Left kidney (tissue), 8 donors: ENCODE measurements at places on chromosomes 7 and 10.

GRCh38 chr7:2450198-2451107 lies 25.7 kb downstream of the GRIFIN start:
- DNase-seq: no peak

- DNase-seq: no peak
These were observed 433.6 kb downstream of the GRM8 start for GRCh38 chr7:126819197-126819484.

DNA sequence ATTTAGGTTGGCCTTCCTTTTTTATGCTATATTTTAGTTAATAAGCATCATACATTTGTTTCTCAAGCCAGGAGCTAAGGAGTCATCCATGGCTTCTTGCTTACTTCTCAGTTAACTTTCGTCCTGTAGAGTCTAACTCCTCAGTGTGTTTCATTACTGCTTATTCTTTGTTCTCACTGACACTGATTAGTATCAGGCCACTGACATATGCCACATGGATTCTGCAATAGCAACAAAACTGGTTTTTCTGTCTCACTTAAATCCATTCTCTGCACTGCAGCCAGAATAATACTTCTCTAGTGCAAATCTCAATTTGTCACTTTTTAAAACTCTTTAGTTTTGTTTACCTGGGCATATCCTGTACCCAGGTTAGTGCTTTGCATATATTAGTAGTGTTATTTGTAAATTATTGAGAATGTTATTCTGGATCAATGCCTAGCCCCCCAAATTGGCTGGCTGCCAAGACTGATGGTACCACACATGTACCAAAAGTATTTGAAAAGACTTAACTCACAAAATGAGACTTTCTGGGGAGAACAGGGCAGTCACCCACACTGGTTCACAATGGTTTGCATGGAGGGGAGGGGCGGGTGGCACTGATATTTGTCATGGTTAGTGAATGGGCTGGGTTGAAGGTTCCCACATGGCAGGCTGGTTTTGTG lies 79.1 kb downstream of the CCSER2 start:
- DNase-seq: no peak

DNA sequence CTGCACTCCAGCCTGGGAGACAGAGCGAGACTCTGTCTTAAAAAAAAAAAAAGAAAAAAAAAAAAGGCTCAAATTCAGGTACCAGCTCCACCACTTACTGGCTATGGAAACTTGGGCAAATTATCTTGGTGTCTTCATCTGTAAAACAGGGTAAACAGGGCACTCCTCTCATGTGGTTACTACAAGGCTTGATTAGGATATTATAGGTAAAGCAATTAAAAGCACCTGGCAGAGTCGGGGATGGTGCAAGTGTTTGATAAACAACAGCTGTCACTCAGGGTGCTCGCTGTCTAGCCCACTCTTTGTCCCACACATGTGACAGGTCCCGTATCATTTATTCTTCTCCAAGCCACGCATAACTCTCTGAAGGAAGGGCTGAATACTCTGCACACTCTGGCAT lies 96.9 kb downstream of the SORBS1 start:
- no peak for DNase-seq

DNA sequence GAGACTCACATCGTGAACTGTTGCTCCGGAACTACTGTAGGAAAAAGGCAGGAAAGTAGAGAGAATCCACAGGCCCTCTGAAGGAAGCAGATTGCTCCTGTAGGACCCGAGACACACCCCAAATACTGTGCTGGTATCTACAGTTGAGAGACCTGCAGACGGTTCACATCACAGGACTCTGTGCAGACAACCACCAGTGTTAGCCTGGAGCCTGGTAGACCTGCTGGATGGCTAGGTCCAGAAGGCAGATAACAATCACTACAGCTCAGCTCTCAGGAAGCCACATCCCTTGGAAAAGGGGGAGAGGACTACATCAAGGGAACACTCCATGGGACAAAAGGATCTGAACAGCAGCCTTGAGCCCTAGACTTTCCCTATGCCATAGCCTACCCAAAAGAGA lies 311.8 kb upstream of the PRKCQ start:
- no peak for DNase-seq

- DNase-seq: no peak
These were observed 340.6 kb upstream of the NRP1 start for GRCh38 chr10:33674986-33675599.

- no peak for DNase-seq
These were observed 195.6 kb upstream of the CSTF2T start for GRCh38 chr10:51894771-51895578.

DNA sequence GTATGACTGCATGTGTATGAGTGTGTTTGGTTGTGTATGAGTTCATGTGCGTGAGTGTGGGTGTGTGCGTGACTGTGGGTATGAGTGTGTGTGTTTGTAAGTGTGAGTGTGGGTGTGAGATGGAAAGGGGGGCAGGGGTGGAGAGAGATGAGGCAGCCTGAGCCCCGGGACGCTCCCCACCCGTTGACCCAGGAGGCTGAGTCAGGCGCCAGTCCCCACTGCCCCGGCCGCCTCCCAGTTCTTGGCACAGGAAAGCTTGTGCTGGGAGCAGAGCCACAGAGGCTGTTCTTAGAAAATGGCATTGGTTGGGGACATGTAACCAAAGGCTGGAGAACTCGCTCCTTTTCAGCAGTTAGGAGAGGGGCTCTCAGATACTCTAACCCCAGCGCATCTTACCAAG lies 27.8 kb upstream of the NUB1 start:
- DNase-seq: no peak

DNA sequence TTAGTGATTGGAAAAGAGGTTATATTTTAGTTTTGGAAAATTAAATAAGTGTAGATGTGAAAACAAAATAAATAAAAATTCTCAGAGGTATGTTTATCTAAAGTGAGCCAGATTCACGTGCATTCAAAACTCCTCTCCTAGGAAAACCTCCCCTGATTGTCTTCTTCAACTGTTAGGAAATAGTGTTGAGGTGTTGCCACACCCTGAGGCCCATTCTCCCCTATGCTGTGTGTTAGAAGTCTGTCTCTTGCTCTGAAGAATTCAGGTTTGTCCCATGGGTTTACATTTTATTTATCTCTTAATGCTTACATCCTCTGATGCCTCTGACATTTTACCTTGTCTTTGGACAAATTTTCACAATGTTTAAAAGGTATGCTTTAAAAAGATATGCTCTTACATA lies 40.3 kb downstream of the PTPRE start:
- no peak for DNase-seq

- no peak for DNase-seq
These were observed 148.6 kb downstream of the ELFN1 start for GRCh38 chr7:1818575-1819258.

- no peak for DNase-seq
These were observed 24.7 kb upstream of the TSPAN13 start for GRCh38 chr7:16728811-16729210.

DNA sequence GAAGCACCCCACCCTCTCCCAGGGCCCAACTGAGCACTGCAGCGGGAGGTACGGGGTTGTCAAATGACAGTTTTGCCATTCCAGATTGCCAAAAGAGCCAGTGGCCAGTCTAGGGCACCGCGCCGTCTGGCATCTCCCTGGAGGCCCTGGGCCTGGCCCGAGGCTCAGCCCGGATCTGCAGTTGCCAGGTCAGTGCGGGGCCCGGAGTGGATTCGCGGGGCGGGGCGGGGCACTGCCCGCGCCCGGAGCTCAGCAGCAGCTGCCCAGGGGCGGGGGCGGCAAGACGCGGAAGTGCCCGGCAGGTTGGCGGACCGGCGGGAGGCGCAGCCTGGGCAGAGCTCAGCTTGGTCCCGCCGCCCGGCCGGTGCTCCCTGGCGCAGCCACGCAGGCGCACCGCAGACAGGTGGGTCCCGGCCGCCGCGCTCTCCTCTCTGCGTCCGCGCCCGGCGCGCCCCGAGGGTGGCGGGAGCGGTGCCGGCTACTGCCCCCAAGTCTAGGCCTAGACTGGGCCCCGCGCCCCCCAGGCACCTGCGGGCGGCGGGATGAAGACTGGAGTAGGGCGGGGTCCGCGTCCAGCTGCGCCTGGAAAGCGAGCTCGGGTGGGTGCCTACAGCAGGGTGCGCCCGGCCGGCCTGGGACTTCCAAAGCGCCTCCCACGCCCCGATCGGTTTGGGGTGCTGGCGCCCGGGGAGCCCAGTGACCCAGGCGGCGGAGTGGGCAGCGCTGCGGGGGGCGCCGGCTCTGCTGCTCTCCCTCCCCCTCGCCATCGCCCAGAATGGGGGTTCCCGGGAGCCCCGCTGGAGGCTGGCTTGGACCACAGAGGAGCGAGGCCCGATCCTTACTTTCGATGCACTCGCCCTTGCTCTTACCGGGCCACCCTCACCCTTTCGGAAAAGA lies at the start of gene IRF5:
Gene IRF5, plus strand, starts transcription at position 281 of the 897 bp plus-strand sequence. CDS start 4,155 bp downstream, outside the sequence.
- no peak for DNase-seq

DNA sequence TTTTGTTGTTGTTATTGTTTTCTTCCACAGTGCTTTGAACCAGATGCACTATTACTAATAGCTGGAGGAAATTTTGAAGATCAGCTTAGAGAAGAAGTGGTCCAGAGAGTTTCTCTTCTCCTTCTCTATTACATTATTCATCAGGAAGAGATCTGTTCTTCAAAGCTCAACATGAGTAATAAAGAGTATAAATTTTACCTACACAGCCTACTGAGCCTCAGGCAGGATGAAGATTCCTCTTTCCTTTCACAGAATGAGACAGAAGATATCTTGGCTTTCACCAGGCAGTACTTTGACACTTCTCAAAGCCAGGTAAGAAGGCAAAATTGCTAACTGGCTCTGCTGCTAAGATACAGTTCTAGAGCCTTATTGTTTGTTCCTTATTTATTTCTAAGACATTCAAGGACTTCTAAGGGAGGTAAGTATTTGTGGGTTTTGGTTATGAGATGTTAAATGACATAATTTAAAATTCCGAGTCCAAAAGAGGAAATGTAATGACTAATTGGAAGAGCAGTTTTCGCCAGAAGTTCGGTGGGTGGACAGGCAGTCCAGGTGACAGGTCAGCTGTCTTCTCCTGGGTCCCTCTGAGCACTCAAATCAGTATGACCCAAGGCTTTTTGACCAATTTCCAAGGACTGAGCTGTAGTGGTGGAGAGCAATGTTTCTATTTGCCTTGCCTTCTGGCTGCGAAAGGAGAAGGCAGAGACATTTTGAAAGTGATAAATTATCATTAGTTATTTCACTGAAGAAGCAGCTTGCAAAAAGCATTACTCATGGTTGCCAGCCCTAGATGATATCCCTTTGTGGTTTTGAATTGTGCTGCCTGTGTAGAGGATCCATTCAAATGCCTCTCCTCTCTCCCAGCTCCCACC lies 10.1 kb downstream of the SLC39A12 start:
- DNase-seq: no peak

- DNase-seq: no peak
These were observed 93.0 kb downstream of the HGF start for GRCh38 chr7:81676813-81677212.

GRCh38 chr7:28858206-28858605 lies 99.9 kb downstream of the TRIL start:
- no peak for DNase-seq

DNA sequence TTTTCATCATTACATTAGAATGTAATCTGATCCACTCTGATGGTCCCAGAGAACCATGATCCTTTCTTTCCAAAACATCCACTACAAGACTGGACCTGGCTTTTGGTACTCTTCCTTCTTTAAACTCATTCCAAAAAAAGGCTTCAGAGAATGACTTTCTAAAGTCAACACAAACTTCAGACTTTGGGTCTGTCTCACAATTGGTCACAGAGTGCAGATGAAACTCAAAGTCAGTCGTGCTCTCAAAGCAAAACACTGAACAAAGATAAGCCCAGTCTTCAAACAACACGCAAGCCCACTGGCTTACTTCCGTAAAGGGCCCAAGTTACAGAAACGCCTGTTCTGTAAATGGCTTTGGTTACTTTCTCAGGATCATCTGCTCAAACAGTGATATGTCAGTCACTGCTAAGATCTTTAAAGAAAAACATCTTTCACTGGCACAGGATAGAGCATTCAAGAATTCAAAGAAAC lies 250.9 kb upstream of the MKLN1 start:
- DNase-seq: no peak

GRCh38 chr7:44176486-44176885 lies 12.8 kb downstream of the GCK start:
- DNase-seq: no peak

DNA sequence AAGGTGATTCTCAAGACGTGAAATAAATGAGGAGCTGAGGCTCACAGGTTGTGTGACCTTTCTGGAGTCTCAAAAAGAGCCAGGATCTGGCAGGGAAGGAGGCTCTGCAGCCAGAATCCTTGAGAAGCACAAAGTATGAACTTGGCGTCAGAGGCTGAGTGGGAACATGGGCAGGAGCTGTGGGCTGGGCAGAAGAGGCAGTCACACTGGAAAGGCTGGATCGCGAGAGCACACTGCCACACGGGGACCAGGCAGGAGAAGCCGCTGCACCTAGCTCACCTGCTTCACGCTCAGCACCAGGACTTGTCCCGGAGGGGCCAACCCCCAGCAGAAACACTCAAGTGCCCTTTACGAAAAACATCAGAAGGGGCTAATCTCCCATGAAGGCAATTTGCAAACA lies 535.0 kb downstream of the TNS3 start:
- DNase-seq: no peak

GRCh38 chr7:2521341-2521745 lies 1.8 kb downstream of the LFNG start:
- DNase-seq: no peak

DNA sequence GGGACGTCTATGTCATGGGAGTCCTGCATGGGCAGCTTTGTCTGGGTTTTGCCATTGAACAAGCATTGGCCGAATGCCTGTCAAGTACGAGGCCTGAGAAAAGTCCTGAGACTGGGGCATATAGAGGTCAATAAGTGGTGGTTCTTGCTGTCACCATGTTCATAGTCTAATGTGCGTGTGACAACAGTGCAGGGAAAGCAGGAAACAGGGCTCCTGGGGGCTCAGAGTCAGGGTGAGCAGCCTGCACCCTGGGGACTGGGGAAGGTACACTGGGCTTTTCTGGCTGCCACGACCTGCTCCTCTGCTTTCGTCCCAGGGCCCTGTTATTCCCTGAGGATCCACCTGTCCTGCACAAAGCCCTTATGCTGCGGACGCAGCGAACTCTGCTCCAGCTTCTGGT lies 21.3 kb downstream of the FAM241B start:
- DNase-seq: no peak

DNA sequence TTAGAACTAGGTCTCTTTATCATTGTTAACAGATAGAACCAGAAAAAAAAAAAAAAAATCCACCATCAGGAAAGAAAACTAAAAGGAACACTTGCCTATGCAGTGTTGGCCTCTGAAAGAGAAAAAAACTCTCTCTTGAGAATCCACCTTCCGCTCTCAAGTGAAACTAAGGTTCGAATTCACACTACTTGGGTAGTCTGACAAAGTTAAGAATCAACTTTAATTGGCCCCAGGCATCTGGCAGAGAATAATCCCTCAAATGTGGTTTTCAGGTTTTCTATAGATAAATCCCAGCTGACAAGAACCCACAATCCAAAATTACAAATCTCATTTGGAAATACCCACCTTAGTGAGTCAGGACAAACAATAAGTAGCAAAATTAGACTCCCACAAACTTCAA lies 199.7 kb upstream of the LRRN3 start:
- DNase-seq: no peak

- no peak for DNase-seq
These were observed at the start of gene CPXM2 for GRCh38 chr10:123891144-123892071. TSS of gene CPXM2 (minus strand) at chr10:123891807. CDS start at chr10:123891659, 148 bp downstream.

GRCh38 chr7:144534655-144535395 lies 131.3 kb upstream of the NOBOX start:
- DNase-seq: no peak
